ENCODE measurements at places on chromosomes 12 and 14.

DNA sequence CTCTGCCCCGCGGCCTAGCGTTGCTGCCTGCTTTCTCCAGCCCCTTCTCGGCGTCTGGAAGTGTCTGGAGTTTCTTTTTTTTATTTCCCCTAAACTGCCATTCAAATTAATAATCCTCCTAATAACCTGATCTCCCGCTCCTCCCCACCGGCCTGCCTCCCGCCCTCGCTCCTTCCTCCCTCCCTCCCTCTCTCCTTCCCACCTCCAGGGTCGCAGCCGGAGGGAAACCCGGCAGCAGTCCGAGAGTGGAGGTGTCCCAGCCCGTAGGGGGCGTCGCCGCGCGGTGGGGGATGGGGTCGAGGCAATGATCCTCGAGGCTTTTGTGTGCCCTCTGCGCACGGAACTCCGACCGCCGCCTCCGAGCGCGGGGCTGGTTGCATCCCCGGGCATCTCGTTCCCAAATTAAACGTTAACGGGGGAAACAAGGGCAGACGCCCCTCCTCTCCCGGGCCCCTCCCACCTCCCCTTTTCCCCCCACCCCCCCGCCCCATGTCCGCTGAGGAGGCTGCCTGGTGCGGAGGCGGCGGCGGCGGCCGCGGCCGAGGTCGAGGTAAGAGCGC is 1.0 kb upstream of the SOCS2 start:
- peak; percentile 61 for DNase-seq

DNA sequence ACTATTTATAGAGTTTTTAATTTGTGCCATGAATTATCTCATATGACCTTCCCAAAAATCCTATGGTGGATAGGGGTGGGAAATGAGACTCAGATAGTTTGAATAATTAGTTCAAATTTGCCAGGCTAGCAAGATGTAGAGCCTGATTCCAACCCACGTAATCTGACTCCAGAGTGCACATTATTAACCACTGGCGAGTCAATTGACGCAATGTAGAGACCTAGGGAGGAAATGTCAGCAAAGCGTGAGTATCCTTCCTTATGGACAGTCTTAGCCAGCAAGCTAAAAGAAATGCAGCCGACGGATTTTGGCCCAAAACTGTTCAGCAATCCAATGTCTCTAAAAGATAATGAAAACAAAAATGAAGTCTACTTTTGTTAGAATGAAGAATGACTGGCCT is 193.3 kb upstream of the KRR1 start:
- DNase-seq: no peak

DNA sequence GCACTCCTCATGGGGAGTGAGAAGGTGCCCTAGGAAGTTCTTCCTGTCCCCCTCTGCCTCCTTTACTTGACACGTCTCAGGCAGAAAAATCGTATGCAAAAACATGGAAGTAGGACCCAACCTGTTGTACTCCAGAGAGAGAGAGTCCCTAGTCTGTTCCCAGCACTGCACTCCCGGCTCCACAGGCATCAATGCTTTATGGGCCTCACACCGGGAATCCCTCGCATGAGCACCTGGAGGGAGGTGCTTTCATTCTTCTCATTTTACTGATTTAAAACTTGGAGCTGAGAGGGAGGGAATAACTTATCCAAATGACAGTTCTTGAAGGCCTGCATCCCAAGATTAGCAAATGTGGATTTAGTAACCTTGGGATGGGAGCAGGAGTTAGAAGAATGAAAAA is 1101.4 kb downstream of the BCL11B start:
- no peak for DNase-seq

GRCh38 chr14:49677643-49678042 is 10.4 kb downstream of the POLE2 start:
- no peak for DNase-seq

DNA sequence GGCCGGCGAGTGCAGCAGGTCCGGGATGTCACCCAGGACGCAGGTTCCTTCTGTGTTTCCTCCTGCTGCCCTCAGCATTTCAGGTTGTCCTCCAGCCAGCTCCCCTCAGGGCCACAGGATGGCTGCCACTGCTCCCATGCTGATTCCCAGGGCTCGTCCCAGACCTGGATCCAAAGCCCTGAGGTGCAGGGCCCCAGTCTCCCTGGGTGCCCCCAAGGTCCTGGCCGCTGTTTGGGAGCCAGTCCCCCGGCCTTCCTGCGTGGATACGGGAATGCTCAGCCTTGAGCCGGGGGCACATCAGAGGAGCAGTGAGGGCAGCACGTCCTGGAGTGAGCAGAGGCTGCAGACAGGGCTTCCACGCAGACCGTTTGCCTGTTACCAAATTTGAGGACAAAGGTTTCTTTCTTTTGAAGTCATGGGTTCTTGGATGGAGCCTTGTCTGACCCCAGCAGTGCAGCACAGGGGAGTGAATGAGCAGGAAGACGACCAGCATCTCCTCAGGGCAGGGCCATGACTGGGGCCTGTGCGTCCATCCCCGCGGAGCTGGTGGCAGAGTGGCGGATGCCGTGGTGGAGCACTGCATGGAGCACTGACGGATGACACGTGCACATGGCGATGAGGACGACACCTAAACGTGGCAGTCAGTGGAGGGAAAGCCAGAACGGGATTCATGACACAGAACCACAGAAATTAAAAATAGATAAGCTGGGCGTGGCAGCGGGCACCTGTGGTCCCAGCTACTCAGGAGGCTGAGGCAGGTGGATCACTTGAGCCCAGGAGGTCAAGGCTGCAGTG is 12.5 kb upstream of the CACNA2D4 start:
- DNase-seq: no peak

DNA sequence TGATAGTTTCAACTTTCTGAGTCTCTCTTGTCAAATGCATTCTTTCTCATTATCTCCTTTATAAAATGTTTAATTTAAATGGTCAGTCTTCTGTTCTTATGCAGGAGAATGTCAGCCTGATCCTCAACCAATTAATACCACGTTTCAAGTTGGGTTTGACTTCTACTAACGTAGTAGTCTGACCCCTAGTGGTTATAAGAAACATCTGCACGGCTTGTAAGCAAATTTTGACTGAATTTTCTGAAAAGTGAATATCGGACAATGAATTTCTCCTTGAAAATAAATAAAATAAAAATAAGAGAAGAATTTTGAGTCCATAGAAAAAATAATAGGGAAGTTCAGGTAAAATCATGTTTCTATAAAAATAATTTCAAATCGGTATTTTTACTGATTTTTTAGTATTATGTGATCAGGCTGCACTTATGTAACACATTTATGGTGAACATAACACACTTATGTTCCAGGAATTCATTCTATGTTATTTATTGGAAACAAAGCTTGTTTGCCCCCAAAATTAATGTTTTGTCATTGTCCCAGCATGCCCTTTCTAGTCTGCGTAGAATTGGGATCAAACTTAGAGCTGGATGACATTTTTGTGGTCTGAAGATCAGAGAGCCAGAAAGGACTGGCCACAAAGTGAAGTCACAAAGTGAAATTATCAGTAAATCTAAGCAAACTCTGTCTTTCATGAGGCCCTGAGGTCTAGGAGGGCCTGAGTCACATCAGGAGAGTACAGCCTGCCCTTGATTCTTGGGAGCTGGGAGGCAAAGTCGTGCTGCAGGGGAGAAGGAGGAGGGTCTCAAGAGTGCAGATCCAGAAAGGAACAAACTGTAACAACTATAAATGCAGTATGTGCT is 101.2 kb upstream of the STXBP6 start:
- DNase-seq: peak; percentile 23

DNA sequence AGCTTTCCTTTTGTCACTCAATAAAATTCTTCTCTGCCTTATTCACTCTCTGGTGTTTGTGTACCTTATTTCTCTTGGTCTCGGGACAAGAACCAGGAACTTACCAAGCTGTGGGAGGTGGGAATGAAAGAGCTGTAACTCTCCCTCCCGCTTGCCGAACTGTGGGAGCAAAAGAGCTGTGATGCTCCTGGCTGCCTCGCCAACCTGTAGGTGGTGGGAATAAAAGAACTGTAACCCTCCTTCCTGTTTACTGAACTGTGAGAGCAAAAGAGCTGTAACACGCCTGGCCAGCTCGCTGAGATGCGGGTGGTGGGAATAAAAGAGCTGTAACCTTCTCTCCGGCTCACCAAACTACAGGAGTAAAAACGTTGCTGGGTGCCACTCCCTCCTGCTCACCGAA is 314.1 kb upstream of the LRIG3 start:
- no peak for DNase-seq

GRCh38 chr12:130669205-130669557 is 46.9 kb downstream of the RIMBP2 start:
- no peak for DNase-seq

DNA sequence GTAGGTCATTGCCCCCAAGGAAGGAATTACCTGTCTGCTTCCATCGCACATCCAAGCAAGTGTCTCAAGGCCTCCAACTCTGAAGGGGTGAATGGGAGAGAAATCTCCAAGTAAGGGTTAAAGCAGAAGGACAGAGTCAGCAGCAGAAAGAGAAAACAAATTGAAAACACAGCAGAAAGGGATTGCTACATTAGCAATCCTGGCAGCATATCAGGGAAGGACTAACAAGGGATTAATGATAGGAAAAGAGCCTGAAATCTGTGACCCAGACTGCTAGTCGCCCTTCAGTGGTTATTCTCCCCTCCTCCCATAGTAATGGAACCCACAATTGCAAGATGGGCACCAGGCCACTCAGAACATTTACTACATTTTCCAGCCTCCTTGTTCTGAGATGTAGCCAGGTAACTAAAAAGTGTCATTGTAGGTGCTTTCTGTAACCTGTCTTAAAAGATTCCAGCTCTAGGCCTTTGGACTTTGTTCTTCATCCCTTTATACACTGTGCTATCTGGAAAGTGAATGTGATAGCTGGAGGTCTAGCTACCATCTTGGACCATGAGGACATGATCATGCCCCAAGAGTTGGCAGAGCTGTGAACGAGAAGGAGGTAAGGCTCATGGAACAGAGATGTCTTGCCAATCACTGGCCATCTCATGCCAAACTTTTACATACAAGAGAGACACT is 36.0 kb downstream of the MAP3K9 start:
- DNase-seq: no peak

All from activated CD4-positive, alpha-beta T cell treated with anti-CD3 and anti-CD28 coated beads, Interleukin-2, Interleukin-6, amounts not matched to agents 100 ng/mL and 50 ng/mL, durations not matched to agents 16 hours and 8 hours (primary cell).